ENCODE measurements at places on chromosomes 2 and 18.

DNA sequence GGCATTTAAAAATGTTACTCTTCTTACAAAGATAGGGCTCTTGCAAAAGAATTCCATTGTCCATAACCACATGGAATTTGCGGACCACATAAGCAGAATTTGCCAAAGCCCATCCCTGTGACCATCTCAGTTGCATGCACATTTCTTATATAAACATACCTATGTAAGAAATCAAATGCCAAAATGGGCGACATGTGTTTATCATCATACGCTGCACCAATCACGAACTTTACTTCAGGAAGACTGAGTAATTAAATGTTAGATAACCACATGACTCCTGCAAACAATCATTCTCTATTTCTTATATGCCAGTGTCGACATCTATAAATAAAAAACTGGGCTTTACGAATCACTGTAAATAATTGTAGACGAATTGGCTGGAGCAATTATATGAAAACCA lies 186.1 kb upstream of the RBMS1 start:
- DNase-seq, result no peak

DNA sequence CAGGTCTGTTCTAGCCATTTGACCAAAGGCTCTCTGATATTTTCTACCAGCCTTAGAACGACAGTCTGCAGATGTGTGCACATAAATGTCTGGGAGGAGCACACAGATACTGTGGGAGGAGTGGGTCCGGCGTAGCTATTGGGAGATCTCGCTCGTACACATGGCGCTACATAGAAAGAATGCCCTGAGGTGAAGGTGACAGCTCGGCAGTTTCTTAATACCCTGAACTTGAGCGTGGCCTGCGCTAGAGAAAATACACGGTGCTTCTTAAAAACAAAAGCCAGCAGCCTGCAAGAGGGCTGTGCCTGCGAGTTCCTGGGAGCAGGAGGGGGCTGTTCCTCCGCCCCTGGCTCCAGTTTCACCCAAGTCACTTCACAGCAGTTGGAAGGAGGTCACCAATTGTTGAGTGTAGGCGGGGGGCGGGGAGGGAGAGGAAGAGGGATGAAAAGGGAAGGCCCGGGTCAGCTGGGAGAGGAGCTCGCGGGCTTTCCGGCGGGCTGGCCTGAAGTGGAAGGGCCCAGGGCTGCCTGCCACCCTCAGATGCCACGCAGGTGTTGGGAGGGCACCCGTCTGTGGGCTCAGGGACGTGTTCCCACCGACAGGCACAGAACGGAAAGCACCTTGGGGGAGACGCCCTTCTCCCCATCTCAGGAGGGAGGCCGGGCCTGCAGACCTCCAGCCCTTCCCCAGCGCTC lies 124.7 kb upstream of the ZNF516 start:
- DNase-seq, result peak; percentile 85

DNA sequence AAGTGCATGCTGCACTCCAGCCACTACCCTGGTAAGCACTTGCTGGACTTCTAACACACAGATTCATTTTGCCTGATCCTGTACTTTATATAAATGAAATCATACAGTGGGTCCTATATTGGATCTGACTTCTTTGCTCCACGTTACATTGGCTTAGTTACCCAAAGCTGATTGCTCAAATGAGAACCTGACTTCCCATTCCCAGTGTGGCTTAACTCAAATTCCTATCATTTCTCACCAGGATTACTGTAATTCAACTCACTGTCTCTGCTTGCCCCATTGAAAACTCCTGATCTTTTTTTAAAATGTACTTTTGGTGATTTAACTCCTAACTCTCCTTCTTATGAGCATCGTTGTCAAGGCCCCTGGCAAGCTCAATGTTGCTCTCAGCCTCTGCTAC lies 1.4 kb downstream of the RSAD2 start:
- no peak for DNase-seq

DNA sequence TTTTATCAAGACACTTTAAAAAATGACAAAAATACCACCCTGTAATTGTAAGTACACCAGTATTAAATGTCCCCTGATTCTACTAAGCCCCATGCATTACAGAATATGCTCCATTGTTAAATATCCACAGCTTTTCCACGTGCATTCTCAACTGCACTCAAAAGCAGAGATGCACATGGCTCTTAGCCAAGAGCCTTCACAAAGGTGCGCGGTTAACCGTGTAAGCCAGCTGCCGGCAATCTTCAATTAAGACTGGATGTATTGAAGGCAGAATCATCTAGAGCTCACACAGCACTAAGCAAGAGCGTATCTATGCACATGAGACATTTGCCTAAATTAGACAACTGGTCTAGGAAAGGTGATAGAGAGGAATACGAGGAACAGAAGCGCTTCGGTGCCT lies 278.3 kb downstream of the NAPG start:
- no peak for DNase-seq

DNA sequence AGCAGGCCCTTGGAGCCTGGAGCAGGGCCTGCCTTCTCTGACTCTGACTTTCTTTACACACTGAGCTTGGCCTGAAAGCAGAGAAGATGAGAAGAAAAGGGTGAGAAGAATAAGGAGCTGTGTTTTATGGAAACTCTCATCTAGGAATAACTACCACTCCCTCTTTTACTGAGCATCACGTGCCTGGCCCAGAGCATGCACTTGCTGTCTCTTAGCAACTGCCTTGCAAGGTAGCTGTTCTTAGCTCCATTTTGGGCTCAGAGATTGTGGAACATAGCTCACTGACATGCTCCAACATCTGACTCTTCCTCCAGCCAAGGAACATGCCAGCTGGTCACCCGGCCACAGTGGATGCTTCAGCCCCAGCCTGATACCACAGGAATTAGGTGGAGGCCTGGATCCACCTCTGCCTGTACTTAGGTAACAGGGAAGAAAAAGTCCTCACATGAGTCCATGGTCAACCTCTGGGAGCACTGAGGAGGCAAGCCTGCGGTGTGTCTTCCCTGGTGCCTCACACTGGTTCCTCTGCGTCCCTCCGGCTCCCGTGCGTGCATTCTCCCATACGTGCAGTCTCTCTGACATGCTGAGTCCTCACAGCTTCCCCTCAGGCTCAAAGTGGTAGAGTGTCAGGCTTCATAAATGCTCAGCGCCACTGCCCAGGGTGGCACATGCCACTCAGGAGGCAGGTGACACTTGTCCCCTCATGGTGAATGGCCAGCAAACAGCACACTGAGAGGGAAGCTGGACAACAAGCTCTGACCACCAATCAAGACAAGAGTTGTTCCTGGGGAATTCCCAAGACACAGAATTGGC lies 35.7 kb downstream of the AMER3 start:
- no peak for DNase-seq

DNA sequence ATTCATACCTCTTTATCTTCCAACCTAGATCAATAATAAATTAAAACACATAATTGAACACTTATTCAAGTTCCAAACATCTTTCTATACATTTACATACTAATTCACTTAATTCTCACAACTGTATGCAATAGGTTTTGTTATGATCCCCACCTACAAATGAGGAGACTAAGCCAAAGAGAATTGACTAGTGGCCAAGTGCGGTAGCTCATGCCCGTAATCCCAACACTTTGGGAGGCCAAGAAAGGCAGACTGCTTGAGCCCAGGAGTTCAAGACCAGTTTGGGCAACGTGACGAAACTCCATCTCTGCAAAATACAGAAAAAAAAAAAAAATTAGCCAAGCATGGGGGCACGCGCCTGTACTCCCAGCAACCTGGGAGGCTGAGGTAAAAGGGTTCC lies 36.8 kb downstream of the KCNG3 start:
- no peak for DNase-seq

DNA sequence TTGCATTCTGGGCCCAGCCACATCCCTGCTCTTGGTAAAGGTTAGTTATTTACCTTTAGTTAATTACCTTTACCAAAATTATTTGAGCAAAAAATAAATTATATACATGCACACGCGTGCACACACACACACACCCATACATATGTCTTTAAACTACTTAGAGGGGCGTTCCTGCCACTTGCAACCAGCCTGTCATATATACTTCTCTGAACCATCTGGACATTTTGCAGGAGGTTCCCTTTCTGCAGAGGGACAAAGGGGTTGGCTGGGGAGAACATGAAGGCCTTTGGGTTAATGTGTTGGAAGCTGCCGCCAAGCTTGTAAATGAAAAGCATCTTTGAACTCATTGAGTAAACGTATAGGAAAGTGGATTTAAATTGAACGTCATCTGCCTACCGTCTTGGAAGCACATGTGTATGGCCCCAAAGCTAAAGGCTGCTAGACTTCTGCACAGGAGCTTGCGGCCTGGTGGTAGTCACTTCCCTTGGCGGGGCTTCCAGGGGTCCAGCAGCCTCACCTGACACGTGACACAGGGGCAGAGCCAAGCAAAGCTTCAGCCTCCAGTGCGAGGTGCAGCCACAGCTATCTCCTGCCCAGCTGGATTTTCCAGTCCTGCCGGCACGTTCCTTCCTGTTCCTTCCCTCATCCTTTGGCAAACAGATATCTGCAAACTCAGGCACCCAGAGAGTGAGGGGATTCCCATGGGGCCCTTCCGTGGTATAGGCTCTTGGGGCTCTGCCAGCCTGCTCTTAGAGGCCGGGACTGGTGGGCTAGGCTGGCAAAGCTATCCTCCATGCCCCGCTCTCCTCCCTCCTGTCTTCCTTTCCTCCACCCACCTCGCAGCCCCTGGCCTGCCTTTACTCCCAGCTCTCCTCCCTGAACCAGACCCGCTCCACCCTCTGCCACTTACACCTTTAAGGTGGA lies 46.1 kb downstream of the SERTAD2 start:
- DNase-seq, result no peak

Data from WERI-Rb-1 (cell line).